ENCODE measurements at places on chromosomes 5 and 9.
A peak's percentile ranks its signal among the peaks of the same experiment; 100 is the strongest.

DNA sequence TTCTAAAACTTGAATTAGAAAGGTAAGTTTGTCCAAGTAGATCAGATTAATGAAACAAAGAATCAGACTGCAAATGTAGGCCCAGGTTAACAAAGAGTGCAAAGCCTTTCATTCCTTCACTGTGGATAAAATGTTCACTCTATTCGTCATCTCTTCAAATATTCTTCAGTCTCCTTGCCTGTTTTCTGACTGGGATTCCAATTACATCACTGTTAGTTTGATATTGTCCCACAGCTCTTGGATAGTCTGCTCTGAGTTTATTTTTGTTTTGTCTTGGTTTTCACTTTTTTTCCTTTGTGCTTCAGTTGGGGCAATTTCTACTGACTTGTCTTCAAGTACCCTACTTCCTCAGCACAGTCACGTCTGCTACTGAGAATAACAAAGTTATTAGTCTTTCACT, 38.5 kb upstream of the GZMA start:
- DNase-seq = no peak

- peak; percentile 58 for DNase-seq
Observed at GRCh38 chr5:44663991-44664710, 144.6 kb upstream of the MRPS30 start.

- no peak for DNase-seq
Observed at GRCh38 chr9:81080900-81081299, 608.4 kb downstream of the TLE1 start.

DNA sequence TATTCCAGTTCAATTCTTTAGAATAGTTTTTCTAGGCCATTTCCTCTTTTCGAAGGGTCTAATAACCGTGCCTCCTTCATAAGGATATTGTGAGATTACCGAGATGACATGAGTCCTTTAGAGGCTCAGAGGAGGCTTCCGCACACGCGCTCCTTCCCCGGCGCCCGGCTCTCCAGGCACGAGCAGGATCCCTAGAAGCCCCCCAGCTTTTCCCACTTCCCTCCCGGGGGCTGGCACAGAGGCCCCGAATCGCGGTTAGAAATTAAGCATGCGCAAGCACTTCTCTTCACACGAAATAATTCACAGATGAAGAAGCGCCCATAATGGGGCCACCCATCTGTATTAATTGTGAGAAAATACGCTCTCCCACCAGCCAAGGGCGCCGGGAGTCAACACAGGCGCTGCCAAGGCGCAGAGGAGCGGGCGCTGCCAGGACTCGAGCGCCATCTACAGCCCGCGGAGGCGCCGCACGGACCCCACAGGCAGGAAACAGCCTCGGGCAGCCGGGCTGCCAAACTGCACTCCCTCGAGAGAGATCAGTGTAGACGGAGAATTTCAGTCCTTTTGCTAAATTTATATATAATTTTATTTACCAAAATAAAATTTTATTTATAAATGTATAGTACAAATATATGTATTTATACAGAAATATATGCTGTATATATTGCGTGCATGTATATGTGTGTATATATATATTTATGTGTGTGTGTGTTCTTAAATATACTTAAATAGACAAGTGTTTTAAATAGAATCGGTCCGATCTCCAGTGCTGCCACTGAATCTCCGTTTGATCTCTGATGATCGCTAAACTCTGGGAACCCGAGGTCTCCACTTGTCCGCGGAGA, 258.1 kb upstream of the NFIL3 start:
- DNase-seq = peak; percentile 92

GRCh38 chr5:54882101-54882500, 103.3 kb downstream of the ESM1 start:
- DNase-seq = no peak

DNA sequence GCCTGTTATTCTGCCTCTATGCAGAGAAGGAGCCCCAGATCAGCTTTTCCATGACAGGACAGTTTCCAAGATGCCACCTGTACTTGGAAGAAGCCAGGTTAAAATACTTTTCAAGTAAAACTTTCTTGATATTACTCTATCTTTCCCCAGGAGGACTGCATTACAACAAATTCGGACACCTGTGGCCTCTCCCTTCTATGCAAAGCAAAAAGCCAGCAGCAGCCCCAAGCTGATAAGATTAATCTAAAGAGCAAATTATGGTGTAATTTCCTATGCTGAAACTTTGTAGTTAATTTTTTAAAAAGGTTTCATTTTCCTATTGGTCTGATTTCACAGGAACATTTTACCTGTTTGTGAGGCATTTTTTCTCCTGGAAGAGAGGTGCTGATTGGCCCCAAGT, 301 bp upstream of the IL4 start:
- DNase-seq = no peak

DNA sequence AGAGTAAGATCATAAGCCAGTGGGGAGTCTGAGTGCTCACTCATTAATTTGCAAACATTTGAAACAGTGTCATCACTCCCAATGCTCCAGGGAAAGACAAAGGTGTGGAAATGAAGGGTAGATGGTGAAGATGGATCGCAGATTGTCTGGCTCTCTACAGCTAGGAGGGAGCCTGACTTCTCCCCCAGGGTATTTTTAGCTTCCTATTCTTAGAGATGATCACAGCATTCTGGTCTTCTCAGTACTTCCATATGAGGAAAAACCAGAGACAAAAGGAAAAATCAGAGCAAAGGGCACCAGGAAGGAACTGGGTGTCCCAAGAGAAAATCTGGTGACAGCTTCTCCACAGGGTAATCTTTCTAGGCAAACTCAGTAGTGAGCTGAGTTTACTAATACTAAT, 401.9 kb upstream of the GRIA1 start:
- no peak for DNase-seq

Measured in spleen (tissue), 13 donors.